ENCODE measurements at places on chromosomes 2 and 18.

DNA sequence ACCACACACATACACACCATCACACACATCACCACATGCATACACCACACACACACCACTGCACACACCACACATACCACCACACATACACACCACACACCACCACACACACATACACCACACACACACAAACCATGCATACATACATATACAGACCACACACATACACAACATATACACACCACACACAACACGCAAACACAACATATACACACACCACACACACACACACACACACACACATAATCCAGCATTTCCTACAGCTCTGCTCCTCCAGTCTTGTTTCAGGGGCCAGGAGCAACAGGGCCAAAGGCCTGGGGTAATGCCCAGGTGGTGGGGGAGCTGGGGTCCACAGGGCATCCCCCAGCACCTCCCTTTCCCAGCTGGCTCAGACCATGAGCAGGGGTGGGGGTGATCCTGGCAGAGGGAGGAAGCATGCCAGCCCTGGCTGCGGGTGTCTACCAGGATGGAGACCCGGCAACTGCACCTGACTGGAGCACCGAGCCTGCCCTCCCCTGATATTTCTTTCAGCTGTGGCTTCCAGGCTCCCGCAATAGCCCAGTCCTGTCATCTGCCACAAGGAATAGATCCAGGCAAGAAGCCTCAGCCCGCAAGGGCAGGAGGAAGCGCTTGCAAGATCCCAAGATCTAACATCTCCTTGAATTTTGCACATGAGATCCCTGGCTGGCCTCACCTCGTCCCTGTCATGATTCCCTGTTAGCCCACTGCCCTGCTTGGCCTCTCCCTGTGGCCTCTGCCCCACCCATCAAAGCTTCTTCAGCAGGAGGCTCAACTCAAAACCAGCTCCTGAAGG lies 196.9 kb downstream of the TNS1 start:
- DNase-seq: no peak

DNA sequence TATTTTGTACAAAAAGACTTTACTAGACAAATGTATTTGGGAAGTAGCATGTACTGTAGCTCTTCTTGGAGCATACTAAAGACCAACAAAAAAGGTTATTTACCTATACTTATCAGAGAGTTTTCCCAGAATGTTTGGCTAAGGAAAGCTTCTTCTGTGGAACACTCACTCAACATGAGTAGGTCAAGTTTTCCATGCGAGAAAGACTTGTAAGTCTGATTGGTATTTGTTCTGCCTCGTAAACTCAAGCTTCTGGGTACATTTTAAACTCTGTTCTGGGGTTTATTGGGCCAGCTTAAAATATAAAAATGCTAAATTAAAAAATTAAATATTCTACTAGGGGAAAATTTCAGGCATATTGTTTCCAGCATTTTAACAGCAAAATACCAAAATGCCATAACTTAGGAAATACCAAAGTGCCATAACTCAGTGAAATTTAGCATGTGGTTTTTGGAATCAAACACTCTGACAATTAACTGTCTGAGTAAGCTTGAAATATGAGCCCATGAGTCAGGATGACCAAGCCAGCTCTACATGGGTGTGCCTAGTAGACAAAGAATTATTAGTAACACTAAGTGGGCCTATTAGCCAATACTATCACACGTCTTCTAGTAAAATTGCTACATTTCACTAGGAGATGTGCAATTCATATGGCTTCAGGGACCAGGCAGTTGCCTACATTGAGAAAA lies 47.3 kb upstream of the SERPINE2 start:
- no peak for DNase-seq

GRCh38 chr2:138335036-138335435 lies 166.5 kb upstream of the SPOPL start:
- no peak for DNase-seq

- DNase-seq: no peak
Observed at GRCh38 chr2:160347269-160347863, 146.2 kb downstream of the RBMS1 start.

- DNase-seq: no peak
Observed at GRCh38 chr18:46459789-46460455, 197.1 kb downstream of the LOXHD1 start.

- no peak for DNase-seq
Observed at GRCh38 chr18:8052237-8052701, 485.2 kb downstream of the PTPRM start.

DNA sequence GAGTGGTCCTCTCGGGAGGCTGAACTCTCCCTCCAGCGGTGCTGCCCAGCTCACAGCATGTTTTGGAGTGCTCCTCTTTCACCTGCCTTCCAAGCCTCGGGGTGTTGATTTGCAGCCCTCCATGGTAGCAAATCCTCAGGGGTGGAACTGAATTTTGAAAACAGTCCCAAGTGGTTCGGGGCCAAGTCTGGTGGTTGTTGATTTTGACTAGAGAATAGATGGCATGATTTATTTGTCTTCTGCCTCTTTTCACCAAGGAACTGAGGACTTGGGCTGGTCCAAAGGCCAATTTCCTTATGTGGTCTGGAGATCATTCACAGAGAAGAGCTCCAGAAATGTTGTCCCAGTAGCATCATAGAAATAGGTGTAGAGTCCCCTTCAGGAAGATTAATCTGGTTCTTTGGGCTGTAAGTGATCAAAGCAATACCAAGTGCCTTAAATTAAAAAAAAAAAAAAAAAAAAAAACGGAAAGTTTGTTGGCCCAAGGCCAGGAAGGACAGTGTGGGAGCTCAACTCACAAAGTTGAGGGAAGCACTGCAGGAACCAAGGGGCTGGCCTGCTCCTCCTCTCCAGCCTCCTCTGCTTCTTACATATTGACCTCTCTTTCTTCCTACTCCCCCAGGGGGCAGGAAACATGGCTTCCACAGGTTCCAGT lies 2.5 kb upstream of the DES start:
- DNase-seq: no peak

DNA sequence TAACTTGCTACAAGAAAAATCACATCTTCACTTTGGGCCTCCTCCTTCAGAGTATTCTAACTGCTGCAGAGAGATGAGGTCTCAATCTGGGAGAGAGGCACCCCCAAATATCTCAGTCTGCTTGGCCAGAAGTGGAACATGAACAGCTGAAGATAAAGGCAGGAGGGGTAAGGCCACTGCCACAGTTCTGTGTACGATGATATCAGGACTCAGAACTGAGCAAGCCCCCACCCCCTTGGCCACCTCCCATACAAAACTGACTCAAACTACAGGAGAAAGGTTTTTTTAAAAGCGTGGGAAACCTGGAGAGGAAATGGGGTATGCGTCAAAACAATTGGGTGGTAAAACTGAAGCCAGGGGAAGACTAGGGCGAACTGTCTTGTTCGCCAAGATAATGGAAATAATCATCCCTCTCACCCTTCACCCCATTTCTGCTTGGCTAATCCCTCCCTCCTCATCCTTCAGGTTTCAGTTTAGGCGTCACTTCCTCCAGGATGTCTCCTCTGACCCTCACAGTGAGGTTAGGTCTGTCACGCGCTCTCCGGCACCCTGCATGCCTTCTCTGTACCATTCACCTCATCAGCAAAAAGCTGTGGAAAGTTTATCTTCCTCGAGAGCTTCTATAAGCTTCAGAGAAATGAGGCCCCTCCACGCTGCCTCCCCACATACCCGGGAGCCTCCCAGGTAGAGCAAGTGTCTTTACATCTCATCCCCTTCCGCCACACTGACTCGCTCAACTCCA lies 64.4 kb downstream of the SFXN5 start:
- no peak for DNase-seq

GRCh38 chr18:9108911-9109310 lies 6.4 kb downstream of the NDUFV2 start:
- no peak for DNase-seq

DNA sequence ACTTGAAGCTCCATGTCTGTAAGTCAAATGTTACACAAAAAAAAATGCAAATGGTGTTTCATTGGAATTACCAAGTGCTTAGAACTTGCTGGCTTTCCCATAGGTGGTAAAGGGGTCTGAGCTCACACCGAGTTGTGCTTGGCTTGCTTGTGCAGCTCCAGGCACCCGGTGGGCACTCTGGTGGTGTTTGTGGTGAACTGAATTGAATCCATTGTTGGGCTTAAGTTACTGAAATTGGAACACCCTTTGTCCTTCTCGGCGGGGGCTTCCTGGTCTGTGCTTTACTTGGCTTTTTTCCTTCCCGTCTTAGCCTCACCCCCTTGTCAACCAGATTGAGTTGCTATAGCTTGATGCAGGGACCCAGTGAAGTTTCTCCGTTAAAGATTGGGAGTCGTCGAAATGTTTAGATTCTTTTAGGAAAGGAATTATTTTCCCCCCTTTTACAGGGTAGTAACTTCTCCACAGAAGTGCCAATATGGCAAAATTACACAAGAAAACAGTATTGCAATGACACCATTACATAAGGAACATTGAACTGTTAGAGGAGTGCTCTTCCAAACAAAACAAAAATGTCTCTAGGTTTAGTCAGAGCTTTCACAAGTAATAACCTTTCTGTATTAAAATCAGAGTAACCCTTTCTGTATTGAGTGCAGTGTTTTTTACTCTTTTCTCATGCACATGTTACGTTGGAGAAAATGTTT lies 97.9 kb upstream of the IL1R2 start:
- no peak for DNase-seq

GRCh38 chr2:226664140-226664539 lies 135.5 kb downstream of the IRS1 start:
- DNase-seq: no peak

- DNase-seq: no peak
Observed at GRCh38 chr2:84309281-84309680, 149.8 kb downstream of the SUCLG1 start.

DNA sequence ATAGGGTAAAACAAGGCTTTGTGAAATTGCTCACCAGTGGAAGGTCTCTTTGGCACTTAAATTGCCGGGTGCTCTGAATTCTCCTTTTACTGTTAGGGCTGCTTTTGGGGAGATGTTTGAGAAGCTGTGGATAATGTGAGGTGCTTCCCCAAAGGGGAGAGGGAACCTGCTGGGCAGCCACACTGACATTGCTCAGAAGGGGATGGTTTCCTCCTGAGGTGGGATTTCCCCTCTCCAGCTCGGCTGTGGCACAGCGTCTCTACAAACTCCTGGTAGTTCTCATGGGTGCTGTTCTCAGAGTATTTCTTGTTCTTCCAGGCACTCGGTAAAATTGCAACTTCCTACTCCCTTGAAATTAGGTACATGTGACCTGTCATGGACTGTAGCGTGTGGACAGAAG lies 124.2 kb downstream of the LPIN1 start:
- no peak for DNase-seq

DNA sequence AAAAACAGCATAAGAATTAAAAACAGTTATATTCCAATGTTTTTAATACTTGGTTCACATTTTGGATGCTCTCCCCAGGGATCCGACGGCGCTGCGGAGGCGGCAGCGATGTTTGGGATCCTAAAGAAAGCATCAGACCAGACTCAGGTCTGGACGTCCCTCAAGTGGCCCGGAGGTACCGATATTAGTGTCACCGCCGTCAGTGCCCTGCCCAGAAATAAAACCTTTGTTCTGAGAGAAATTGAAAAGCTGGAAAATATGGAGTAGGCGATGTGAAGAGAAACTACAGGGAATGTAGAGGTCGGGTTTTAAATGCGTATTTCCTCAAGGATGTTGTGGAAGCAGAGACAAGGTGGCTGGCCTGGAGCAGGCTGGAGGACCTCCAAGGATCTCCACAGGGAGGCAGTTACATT lies 683 bp upstream of the TBC1D8 start:
- no peak for DNase-seq

DNA sequence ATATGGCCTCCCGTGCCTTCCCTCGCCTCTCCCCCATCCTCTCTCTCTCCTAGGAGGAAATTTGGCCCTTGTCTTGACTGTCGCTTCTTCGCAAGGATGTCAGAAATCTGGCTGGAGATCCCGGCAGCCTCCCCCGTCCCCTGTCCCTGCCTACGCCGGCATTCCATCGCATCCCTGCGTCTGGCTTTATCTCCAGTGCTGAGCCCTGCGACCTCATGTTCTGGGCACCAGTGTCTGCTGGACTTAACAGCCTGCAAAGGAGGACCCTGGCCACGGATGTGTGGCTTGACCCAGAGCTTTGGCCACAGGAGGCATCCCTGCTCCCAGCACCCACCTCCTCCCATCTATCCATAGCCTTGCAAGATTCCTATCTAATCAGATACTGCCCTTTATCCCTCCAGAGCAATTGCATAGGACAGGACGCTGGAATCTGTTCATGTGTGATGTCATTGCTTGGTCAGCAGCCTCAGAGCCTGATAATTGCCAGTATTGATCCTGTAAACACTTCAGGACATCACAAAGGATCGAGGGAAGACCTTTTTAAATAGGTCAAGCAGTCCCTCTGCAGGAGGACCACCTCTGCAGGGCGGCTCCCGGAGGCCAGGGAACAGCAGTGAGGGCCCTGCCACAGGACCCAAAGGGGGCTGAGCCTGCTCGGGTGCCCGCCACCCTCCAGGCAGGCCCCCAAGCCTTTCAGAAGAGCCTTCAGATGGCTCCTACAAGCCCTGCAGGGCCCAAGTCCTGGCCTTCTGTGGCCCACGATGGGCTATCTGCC lies 168.2 kb downstream of the TWIST2 start:
- no peak for DNase-seq

DNA sequence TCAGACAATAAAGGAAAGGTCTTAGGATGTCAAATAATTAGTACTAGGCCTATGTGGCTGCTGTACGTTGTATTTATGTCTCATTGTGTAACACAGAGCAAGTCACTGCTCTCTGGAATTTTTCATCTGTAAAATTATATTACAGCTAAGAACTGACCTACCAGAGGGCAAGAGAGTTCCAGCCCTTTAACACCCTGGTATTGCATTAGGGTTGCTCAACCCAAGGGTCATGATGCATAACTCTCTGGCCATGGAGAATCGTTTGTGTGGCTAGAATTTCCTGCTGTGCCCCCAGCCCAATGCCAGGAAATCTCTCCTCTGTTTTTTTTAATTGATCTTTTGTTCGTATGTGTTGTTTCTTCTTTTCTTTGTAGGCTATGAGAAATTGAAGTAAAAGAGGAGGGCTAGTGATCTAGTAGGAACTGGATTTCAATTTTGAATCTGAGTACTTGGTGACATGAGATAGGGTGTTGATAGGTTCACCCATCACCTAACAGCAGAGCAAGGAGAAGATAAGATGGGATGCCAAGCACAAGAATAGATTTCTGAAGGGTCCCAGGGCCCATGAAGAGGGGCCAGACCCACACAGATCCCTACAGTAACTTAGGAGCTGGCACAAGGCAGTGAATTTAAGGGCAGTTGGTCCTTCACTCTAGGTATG lies 571.2 kb upstream of the TNP1 start:
- DNase-seq: no peak
